ENCODE measurements at places on chromosomes 16 and 17. TPM values are rescaled to one million over a fixed set of nuclear protein-coding genes. Genes with fewer than 3 reads are reported as not detected.
A peak's percentile ranks its signal among the peaks of the same experiment; 100 is the strongest.

Gene TBC1D26
- 0.61 TPM for total RNA-seq

Gene NACA2
- total RNA-seq = 0.28 TPM

Gene CIBAR2
- 0.69 TPM for total RNA-seq

Gene RNF167
- 23.5 TPM for total RNA-seq

DNA sequence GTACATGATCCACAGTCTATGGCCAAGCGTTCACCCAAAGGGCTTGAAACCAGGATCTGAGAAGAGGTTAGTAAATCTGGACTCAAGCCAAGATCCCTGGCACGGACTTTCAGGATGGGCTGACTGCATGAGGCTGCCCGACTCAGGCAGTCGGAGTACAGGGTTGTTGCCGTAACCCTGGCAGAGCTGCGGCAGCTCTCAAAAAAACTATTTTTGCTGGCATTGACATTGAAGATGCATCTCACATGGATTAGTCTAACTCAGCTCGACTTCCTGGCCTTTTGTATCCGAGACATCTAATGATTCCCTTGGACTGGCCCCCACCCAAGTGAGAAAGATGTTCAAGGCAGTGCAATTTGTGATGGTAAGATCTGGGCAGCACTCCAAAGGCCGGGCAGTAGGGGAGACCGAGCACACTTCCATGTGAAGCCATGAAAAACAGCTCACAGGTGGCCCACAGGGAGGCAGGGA is 6.2 kb downstream of the SLC47A1 start:
- peaks cover 19% of the 10 kb centered on the region for H3K4me1 ChIP-seq
- DNase-seq = no peak
- H3K36me3 ChIP-seq = no peaks in the 10 kb centered on the region
- peaks cover under 1% of the 10 kb centered on the region for H3K27me3 ChIP-seq

DNA sequence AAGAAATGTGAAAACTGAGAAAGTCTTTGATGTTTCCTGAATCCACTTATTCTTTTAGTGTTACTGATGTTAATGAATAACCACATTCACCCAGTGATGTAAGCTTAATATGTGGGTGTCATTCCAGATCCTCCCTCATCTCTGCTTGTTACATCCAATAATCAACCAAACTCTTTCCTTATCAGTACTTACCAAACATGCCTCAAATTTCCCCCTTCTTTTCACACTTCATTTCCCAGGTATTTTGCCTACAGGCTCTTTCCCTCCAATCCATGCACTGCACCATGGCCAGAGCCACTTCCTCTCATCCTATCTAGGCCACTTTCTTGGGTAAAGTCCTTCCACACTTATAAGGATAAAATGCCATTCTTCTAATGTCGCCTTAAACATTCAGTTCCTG is 451.5 kb downstream of the NPIPA7 start:
- H3K27me3 ChIP-seq = no peaks in the 10 kb centered on the region
- DNase-seq = no peak
- H3K36me3 ChIP-seq = no peaks in the 10 kb centered on the region
- no peak overlapping the region for H3K27ac ChIP-seq
- no peaks in the 10 kb centered on the region for H3K4me1 ChIP-seq

DNA sequence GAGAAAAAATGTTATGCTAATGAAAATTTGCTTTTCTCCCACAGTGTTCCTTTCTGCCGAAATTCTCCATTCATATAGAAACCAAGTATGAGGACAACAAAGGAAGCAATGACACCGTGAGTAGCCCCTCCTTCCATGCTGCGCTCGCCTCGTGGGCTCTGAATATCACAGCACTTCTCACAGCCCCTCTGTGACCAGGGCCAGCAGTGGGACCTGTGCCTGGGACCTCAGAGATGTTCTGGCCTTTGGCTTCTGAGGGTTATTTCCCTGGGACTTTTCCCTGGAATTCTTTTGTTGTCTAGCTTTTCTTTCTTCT is 139.6 kb upstream of the NOL11 start:
- H3K27me3 ChIP-seq = no peaks in the 10 kb centered on the region
- peak overlapping the region; percentile 6 for H3K27ac ChIP-seq

GRCh38 chr17:4362141-4362540 is 4.3 kb downstream of the UBE2G1 start:
- H3K4me1 ChIP-seq = peaks cover 21% of the 10 kb centered on the region
- H3K27ac ChIP-seq = no peak overlapping the region
- H3K36me3 ChIP-seq = no peaks in the 10 kb centered on the region
- H3K27me3 ChIP-seq = no peaks in the 10 kb centered on the region

- H3K4me3 ChIP-seq = no peak overlapping the region
- DNase-seq = no peak
- peaks cover 51% of the 10 kb centered on the region for H3K36me3 ChIP-seq
- no peak overlapping the region for H3K27ac ChIP-seq
- peaks cover 23% of the 10 kb centered on the region for H3K4me1 ChIP-seq
Measured at GRCh38 chr16:19698480-19699465, 19.3 kb downstream of the KNOP1 start.

DNA sequence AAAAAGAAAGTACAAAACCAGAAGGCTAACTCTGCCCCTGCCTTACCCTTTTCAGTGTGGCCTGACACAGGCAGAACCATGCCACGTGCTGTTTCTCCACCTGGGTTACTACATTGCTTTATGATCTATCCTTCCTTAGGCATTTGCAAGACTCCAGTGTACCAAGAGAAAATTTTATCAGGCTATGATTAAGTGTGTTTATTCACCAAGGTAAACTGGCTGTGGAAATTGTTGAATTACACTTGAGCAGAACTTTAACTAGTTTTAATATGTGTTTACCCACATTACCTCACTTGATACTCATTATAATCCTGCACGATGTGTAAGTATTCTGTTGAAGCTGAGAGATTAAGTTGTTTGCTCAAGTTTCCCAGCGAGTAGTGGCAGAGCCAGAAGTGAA is 129.7 kb upstream of the MYOCD start:
- no peaks in the 10 kb centered on the region for H3K27me3 ChIP-seq
- no peak for DNase-seq
- H3K4me3 ChIP-seq = no peak overlapping the region
- H3K27ac ChIP-seq = no peak overlapping the region

DNA sequence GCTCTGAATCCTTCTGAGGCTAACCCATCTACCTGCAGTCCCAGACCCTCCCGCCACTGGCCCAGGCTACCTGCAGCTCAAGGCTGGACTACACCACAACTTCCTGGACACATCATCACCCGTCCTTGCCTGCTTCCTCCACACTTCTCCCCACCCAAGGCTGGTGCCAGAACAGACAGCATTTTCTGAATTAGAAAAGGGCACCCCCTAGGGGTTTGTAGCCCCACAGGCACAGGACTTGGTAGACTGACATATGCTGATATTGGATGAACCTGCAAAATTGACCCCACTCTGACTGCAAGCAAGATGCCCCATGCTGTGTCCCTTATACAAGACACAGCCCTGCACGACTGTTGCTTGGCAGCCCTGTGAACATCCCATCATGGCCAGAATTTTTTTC is 271.5 kb upstream of the C16orf82 start:
- H3K36me3 ChIP-seq = no peaks in the 10 kb centered on the region
- H3K27ac ChIP-seq = no peak overlapping the region
- H3K4me1 ChIP-seq = no peaks in the 10 kb centered on the region
- no peaks in the 10 kb centered on the region for H3K27me3 ChIP-seq

DNA sequence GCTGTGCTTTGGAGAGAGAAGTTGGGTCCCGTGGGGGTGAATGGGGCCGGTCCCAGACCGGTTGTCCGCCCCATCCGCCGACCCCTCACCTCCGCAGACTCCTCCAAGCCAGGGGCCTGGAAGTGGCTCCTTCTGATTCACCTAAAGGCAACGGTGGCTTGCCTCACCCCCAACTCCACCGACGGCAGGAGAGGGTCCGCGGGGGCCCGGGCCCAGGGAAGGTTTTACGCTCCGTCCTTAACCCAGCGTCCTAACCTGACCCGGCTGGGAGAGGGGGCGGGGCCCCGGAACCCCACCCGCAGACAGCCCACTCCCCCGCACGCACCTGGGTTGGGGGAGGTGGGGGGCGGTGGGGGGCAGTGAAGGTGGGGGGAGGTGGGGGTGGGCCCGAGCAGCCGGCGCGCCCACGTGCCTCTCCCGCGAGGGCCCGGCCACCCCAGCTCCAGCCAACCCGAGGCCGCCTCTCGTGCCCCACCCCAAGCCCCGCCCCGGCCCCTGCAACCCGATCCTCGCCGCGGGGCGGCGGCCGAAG is 12.7 kb upstream of the CD300A start:
- peak overlapping the region; percentile 43 for H3K4me3 ChIP-seq
- no peaks in the 10 kb centered on the region for H3K27me3 ChIP-seq
- no peak for DNase-seq

DNA sequence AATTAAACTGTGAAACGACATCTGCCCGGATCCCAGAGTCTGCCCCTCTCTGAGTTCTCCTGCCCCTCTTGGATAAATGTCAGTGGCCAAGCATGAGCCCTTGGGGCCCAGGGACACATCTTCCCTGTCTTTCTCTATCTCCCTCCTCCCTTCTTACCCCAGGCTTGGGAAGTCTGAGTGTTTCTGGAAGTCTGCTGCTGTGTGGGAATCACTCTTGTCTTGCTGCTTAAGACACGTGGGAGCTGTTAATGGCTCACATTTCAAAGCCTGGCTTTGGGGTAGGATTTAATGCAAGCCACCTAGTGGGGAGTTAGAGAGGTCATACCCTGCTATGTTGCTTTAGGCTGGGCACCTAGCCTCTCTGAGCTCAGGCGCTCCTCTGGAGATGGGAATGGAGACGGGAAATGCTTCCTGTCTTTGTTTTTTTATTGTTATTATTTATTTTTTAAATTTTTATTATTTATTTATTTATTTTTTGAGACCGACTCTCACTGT is 218.5 kb upstream of the CIBAR2 start:
- H3K4me1 ChIP-seq = peaks cover 68% of the 10 kb centered on the region
- peaks cover 3% of the 10 kb centered on the region for H3K36me3 ChIP-seq
- no peak for DNase-seq
- peak overlapping the region; percentile 47 for H3K27ac ChIP-seq

GRCh38 chr16:80065541-80065940 is 465.0 kb upstream of the MAF start:
- H3K27ac ChIP-seq = no peak overlapping the region
- no peaks in the 10 kb centered on the region for H3K36me3 ChIP-seq
- no peak for DNase-seq
- H3K4me1 ChIP-seq = no peaks in the 10 kb centered on the region
- H3K27me3 ChIP-seq = no peaks in the 10 kb centered on the region

DNA sequence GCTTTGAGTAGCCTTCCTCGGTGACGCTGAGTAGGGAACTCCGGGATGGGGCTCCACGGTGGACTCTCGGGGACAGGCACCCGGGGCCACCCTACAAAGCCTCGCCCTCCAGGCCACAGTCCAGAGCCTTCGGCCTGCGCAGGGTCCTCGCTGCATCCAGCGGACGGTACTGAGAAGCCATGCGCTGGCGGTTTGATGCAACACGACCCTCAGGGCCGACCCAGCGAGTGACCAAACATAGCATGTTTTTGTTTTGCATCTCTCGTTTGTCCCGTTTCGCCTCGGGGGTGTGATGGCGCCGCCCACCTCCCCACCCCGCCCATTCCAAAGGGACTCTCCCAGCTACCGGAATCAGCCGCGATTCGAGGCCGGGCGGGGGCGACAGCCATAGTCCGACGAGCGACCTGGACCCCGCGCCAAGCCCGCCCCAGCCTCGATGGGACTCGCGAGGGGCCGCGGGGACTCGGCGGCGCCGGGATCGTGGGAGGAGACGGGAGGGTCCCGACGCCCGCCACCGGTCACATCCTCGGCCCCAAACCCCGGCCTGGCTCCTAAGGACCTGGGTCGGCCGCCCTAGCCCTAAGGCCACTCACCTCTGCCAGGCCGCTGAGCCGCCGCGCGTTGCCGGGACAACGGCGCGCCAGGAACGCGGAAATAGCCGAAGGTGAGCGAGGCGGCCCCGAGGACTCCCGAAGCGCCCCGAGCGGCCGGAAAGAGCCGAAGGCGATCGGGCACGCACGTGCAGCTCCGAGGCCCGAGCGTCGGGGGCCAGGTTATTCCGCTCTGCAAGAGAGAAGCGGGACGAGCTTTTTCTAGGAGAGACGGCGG is 1.6 kb downstream of the IFT140 start:
- no peaks in the 10 kb centered on the region for H3K27me3 ChIP-seq
- peak overlapping the region; percentile 86 for H3K27ac ChIP-seq
- DNase-seq = peak; percentile 87
- H3K4me1 ChIP-seq = peaks cover 35% of the 10 kb centered on the region

GRCh38 chr17:28812091-28812747 is 30.4 kb downstream of the FAM222B start:
- H3K4me1 ChIP-seq = peaks cover 16% of the 10 kb centered on the region
- H3K27ac ChIP-seq = peak overlapping the region; percentile 89
- H3K4me3 ChIP-seq = peak overlapping the region; percentile 89
- H3K36me3 ChIP-seq = no peaks in the 10 kb centered on the region
- H3K27me3 ChIP-seq = no peaks in the 10 kb centered on the region

DNA sequence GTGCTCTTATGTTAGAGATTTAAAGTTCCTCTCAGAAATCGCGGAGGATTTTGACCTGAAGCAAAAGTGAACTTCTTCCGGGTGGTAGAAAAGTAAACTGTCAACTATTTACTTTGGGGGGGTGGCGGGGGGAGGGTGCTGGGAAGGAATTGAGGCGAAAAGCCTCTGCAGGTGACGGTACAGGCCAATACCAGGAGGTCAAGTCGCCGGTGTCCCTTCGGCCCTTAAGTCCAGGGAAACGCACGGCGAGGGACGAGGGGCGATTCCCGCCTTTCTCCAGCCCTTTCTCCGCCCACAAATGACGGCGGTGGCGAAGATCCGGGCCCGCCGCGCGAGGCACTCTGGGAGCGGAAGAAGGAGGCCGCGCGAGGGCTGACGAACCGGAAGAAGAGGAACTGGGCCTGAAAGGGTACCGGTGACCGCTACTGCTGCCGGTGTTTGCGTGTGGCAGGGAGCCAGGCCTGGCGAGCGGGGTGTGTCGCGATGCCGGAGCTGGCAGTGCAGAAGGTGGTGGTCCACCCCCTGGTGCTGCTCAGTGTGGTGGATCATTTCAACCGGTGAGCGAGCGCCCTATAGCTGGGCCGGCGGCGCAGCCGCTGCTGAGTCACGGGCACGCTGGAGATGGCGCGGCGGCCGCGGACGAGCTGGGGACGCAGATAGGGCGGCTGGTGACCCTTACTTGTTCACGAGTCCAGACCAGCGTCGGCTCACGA is at the start of gene PSMD7:
PSMD7 (plus strand) TSS at position 383 of the 713 bp plus-strand sequence; CDS start at position 484, 101 bp downstream.
- peaks cover 21% of the 10 kb centered on the region for H3K4me1 ChIP-seq
- peaks cover 6% of the 10 kb centered on the region for H3K36me3 ChIP-seq
- peak within 1 kb of the TSS; percentile 87 for H3K27ac ChIP-seq
